ENCODE measurements at places on chromosomes 7 and 10.
A peak's percentile ranks its signal among the peaks of the same experiment; 100 is the strongest.

GRCh38 chr7:128938544-128939074 lies 882 bp downstream of the IRF5 start:
- DNase-seq = no peak

DNA sequence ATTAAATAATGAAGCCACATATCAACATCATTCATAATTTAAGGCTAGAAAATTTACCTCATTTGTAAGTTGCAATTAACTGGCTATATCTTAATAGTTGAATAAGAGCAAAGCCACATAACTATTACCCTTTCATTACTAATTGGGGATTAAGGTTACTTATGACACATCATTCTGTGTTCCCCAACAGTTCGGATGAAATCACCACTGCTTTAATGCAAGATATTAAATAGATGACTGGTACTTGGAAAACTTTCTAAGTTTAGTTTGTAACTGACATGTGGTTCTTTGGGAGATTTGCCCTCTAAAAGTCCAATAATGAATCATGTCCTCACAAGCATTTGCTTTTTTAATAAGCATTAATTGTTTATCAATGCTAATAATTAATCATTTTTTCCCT lies 109.1 kb downstream of the MTERF1 start:
- DNase-seq = no peak

- no peak for DNase-seq
These were observed 20.7 kb downstream of the CCDC3 start for GRCh38 chr10:12980713-12981306.

- peak; percentile 24 for DNase-seq
These were observed 10.9 kb downstream of the C10orf71 start for GRCh38 chr10:49309691-49310411.

DNA sequence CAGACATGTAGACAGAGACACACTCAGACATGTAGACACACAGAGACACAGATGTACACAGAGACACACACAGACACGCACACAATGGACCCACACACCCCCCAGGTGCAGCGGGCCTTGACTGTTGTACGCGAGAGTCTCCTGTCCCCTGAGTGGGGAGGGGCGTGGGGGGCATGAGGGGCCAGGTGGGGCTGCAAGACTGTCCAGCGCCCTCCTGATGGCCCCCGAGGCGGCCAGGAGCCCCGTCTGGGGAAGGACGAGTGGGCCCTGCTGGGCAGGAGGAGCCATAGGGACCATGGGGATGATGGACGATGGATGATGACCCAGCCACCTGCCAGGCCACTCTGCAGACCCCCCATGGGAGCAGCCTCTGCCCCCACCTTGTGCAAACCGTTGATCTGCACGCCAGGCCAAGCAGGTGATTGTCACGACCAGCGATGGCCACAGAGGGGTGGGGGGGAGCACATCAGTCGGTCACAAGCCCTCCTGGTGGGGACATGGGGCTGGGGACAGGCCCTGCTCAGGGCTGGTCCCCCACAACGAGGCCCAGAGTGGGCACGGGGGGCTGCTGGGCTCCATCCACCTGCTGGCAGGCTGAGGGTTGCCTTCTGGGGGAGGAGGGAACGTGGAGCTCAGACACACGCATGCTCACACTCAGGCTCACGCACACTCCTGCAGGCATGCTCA lies 11.6 kb downstream of the VENTX start:
- DNase-seq = no peak

GRCh38 chr7:154937837-154938236 lies 65.1 kb downstream of the PAXIP1 start:
- no peak for DNase-seq

GRCh38 chr7:154744256-154744860 lies 258.6 kb downstream of the PAXIP1 start:
- DNase-seq = no peak

GRCh38 chr10:132395704-132396493 lies 1.1 kb upstream of the PWWP2B start:
- no peak for DNase-seq

- DNase-seq = no peak
These were observed 10.0 kb downstream of the ZNF800 start for GRCh38 chr7:127382301-127383085.

- peak; percentile 30 for DNase-seq
These were observed 4.8 kb downstream of the ELOVL3 start for GRCh38 chr10:102230861-102231356.

- no peak for DNase-seq
These were observed 181.5 kb upstream of the PODXL start for GRCh38 chr7:131737746-131738465.

GRCh38 chr10:314381-314780 lies 179.1 kb downstream of the ZMYND11 start:
- DNase-seq = no peak

DNA sequence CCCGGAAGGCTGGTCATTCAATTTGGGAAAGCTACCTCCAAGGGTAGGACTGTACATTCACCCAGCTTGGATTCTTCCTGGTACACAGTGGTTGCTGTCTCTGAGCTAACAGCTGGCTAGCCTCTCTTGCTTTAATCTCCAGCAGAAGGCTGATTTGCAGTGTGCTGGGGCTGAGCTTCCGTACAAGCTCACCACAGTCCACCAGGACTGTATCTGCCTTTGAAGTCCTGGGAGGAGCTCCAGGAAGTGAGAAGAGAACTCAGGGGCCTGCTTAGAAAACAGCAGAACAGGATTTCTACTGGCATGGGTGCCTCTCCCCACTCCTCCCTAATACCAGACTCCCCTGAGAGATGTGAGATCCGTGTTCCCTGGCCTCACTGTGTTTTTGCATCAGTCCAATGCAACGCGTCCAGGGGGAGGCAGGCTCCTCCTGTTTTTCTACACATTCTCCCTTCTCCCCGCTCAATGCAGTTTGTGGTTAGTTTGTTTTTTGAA lies 6.6 kb downstream of the AFAP1L2 start:
- DNase-seq = no peak

DNA sequence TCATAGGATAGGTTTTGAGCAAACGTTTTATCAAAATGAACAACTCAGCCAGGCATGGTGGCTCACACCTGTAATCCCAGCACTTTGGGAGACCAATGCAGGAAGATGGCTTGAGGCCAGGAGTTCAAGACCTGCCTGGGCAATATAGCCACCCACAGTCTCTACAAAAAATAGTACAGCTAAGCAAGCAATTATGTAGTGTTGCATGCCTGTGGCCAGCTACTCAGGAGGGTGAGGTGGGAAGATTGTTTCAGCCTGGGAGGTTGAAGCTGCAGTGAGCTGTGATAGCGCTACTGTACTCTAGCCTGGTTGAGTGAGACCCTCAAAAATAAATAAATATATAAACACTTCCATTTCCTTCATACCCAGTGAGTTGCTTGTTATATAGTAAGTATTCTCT lies 67.1 kb downstream of the LSMEM1 start:
- no peak for DNase-seq

GRCh38 chr10:90993340-90993739 lies 72.5 kb upstream of the ANKRD1 start:
- no peak for DNase-seq

DNA sequence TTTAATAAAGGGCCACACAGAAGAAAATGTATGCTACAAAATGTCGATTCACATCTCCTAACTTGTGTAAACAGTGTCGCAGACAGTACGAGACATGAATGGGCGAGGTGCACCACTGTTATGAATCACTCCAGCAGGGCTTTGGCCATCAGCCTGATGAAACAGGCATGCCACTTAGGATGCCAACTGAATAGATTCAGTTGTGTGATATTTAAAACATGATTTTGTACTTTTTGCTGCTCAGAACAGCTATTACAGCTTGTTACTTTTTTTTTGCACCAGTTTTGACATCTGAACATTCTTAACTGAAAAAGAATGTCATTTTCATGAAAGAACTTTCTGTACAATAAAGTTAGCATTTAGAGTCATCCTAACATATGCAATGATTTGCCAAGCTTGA lies 138.1 kb downstream of the VTI1A start:
- DNase-seq = no peak

- no peak for DNase-seq
These were observed 131.8 kb downstream of the GFRA1 start for GRCh38 chr10:116141246-116141645.

- no peak for DNase-seq
These were observed 49.6 kb downstream of the SYPL1 start for GRCh38 chr7:106062521-106062931.

- no peak for DNase-seq
These were observed 50.8 kb downstream of the PIK3CG start for GRCh38 chr7:106915873-106916272.

GRCh38 chr10:88661577-88661976 lies 2.7 kb upstream of the LIPF start:
- DNase-seq = no peak

DNA sequence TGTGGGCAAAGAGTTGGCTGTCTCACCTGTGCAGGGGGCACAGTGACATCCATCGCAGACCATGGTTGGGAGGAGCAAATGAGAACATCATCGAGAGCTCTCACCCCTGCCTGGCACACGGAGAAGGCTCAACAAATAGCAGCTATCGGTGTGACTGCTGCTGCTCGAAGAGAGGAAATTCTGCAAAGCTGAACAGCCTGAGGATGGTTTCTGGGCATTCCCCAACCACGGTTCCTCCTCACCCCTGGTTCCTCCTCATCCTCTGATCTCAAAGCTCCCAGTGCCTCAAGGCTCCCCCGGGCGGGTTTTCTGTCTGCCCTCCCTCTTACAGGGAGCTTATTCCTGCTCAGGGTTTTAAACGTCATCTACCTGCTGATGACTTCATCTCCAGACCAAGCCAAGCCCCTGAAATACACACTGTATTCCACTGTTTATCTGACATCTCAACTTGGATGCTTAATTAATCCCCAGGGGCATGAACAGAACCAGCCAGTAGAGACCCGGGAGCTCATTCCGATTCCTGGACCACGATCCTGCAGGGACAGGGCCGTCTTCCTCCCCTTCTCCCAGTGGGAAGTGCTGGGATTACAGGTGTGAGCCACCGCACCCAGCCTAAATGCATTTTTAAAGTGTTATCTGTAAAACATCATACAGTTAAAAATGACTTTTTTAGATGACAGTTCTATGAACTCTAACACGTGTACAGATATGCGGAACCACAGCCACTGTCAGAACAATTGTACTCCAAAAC lies 19.5 kb upstream of the NOM1 start:
- no peak for DNase-seq
